ENCODE measurements at places on chromosomes 1 and 21.

DNA sequence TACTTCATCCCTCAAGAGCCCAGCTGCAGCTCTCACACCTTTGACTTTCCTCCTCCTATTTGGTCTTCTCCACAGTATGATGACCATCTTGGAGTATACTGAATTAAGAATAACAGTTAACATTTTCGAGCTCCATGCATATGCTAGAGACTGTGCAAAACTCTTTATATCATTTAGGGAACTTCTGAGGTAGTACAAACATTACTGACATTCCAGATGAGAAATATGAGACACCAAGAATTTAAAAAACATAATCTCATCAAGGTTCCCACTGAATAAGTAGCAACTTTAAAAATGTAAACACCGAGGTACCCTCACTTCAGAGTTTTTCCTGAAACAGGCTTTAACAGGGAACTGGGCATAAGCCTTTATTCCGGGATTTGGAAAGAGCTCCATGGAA is 22.7 kb downstream of the FMO3 start:
- DNase-seq, result no peak

DNA sequence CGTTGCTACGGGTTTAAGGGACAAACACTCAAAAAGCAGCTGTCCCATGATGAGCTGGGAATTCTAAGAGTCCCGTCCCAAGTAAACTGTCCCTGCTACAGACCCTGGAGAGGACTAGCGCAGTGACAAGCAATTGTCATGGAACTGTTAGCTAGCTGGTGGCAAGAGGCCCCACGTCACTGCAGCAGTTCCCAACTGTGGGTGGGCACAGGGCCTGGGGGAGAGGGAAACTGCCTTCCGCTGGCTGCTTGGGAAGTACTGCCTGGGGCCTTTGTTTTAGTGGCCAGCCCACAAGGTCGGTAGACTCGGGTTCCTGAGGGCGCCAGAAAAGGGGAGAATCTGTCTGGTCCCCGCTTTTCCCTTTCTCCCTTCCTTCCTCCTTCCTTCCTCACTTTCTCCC is 97.4 kb downstream of the LACTBL1 start:
- no peak for DNase-seq

- DNase-seq, result no peak
These were observed 478.0 kb downstream of the CAMTA1 start for GRCh38 chr1:7263021-7263960.

DNA sequence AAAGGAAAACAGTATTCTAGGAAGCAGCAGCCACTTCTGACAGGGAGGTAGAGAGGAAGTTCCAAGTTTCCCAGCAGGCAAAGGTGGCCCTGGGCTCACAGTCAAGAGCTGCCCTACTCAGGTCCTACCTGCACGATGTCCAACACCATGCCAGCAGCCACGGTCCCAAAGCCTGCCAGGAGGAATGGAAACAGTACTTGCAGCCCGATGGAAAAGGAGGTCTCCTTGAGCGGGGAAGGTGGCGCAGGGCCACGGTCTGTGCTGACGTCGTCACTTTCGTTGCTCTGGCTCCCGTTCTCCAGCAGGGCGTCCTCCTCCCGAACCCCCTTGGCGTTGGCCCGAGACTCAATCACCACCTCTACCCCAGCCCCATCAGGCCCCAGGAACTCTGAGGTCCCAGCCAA is 3.1 kb downstream of the SLC41A1 start:
- DNase-seq, result no peak

DNA sequence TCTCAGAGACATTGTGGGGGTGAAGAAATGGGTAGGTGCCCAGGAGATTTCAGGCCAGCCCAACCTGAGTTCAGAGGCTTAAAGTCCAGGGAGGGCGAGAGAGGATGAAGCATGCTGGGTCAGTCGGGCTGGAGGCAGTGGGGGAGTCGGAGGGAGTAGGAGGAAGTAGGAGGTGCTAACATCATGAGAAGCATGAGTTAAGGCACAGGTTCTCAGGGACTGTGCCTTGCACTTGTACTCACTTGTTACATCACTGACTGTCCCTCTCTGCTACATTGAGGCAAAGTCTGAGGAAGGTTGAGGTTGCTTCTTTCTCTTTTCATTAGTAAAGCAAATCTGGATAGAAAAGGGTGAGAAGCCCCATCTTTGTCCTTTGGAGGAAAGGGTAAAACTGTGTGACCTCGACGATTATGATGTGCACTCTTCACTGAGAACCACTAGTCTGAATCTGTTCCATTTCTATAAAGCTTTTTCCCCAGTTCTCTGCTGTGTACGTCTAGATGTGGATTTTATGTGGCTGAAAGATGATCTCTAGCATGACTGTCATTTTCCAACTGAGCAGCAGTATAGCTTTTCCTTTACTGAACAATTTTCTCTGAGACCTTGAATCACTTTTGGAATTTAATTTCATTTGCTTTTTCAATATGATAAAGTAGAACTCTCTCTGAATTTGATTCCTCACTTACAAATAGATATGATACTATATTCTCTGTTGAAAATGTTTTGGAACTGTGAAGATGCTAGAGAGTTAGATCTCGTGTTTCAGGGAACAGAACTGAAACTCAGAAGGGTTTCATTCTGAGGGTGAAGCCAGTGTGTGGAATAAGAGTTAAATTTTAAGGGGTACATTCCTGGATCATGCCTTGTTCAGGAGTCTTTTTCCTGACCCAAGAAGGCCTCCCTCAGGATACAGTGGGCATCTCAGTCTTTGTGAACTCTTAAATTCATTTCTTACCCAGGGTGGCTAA is 94.6 kb downstream of the FGGY start:
- DNase-seq, result no peak

DNA sequence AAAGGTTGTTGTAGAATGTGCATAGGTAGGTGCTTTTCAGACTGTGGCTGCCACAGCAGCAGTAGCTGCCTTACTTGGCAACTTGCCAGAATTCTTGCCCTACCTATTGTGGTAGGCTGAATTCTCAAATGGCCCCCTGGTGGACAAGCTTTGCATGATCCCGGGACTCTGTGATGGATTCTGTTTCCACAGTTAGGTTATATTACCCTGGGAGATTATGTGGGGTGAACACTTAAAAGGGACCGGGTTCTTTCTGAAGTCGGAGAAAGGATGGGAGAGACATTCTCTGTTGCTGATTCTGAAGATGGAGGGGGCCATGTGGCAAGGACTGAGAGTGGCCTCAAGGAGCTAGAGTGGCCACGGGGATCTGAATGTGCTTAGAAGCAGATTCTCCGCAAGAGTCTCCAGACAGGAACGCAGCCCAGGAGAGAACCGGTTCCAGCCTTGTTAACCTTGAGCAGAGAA is 32.1 kb upstream of the KCNE1 start:
- DNase-seq, result peak; percentile 66

DNA sequence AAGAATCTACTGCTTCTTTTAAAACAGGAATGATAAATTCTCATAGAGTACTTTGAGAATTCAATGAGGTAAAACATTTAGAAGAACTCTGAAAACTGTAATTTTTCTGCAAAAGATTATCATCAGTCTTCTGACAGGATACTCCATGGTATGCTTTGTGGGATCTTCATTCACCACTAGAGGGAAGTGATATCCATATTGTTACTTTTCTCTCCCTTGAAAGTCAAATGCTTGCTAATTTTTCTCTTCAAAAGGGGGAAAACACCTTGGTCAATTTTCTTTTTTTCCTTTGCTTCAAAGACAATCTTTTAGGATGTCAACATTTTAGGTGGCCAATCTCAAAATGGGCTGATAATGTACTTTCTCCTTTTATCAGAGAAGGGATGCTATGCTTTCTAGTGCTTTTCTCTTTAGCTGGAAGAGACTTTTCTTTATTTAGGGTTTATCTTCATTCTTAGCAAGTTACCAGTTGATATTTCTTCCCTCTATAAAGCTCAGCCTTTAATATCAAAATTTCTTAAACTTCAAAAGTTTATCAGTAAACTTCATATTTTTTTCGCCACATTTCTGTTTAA is 95.5 kb downstream of the NEGR1 start:
- DNase-seq, result no peak

Data from activated CD4-positive, alpha-beta T cell treated with anti-CD3 and anti-CD28 coated beads, Interleukin-10, Interleukin-2, amounts not matched to agents 100 ng/mL and 50 ng/mL, durations not matched to agents 16 hours and 8 hours (primary cell).